ENCODE measurements at places on chromosomes 1 and 21. TPM values are rescaled to one million over a fixed set of nuclear protein-coding genes. Genes with fewer than 3 reads are reported as not detected.

DNA sequence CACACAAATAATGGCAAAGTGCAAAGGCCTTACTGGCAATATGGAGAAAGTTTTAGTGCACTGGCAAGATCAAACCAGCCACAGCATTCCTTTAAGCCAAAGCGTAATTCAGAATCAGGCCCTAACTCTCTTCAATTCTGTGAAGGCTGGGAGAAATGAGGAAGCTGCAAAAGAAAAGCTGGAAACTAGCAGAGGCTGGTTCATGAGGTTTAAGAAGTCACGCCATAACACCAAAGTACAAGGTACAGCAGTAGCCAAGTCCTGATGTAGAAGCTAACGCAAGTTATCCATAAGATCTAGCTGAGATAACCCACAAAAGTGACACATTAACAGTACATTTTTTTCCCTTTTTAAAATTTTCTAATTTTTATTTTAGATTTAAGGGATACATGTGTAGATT is 57.1 kb downstream of the SLC27A3 start:
- no peak for DNase-seq

The PAQR6 gene
- total RNA-seq: 0.37 TPM

GRCh38 chr1:15542388-15543250 is 16.0 kb downstream of the DNAJC16 start:
- no peak for DNase-seq

The CLCA4 gene
- total RNA-seq: not detected

Data from M059J (cell line).